Umbilical cord (tissue), 2 donors: ENCODE measurements at places on chromosomes 7 and 10. TPM values are rescaled to one million over a fixed set of nuclear protein-coding genes. Genes with fewer than 3 reads are reported as not detected.
A peak's percentile ranks its signal among the peaks of the same experiment; 100 is the strongest.

Gene GPNMB
- 77.5 TPM for total RNA-seq

DNA sequence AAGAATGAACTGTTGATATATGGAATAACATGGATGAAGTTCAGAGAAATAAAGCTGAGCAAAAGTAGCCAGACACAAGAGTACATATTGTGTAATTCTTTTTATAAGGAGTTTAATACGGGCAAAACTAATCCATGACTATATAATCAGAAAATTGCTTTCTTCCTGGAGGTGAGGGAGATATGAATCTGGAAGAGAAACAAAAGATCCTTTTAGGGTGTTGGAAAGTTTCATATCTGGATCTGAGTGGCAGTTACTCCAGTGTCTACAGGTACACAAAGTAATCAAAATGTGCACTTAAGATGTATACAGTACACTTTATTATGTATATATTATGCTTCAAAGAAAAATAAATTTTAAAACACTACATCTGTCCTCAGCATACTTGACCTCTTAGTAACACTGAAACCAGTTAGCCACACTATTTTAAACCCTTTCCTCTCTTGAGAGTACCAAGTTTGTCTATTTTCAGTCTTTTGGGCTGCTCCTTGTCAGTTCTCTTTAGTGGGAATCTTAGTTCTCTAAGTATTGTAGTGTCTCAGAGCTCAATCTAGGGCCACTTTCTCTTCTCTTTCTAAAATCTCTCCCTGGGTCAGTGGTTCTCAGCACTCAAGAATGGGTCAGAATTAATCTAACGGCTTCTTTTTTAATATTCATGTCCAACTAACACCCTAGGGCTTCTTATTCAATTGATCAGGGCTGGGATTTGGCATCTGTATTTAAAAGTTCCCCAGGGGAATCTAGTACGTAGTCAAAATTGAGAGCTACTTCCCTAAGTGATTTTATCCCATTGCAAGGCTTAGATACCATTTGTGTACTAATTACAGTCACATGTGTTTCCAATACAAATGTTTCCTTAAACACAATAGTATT is 4.3 kb upstream of the LIPF start:
- no peak for DNase-seq

Gene TFPI2
- total RNA-seq, result 27.7 TPM

DNA sequence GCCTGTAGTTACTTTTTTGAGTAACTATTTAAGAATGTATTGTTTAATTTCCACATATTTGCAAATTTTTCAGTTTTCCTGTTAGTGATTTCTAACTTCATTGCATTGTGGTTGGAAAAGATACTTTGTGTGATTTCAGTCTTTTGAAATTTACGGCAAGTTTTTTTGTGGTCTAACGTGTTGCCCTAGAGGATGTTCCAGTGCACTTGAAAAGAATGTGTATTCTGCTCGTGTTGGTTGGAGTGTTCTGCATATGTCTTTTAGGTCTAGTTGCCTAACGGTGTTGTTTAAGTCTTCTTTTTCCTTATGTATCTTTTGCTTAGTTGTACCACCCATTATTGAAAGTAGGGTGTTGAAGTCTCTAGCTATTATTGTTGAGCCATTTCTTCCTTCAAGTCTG is 59.7 kb downstream of the LCOR start:
- no peak for DNase-seq

DNA sequence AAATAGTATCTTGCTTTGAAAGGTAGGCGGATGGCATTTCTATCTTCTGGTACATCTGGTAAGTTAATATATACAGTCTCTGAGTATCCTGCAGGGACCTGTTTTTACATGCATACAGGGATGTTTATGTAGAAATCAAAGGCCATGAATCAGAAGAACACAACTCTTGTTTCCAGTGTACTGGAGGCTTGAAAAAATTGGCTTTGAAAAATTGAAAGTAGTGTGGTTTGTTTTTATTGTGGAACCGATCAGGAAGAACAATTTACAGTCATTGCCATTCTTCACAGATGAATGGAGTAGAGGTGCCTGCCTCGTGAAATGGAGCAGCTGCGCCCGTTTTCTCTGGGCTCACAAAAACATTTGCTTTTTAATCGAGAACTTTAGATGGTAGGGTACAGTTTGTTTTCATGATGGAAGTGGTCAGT is 54.0 kb upstream of the RPA3 start:
- DNase-seq, result peak; percentile 61

Gene GRM3
- 1.7 TPM for total RNA-seq

- DNase-seq, result peak; percentile 86
These were observed 23.6 kb upstream of the PFKP start for GRCh38 chr10:3043512-3044368.

DNA sequence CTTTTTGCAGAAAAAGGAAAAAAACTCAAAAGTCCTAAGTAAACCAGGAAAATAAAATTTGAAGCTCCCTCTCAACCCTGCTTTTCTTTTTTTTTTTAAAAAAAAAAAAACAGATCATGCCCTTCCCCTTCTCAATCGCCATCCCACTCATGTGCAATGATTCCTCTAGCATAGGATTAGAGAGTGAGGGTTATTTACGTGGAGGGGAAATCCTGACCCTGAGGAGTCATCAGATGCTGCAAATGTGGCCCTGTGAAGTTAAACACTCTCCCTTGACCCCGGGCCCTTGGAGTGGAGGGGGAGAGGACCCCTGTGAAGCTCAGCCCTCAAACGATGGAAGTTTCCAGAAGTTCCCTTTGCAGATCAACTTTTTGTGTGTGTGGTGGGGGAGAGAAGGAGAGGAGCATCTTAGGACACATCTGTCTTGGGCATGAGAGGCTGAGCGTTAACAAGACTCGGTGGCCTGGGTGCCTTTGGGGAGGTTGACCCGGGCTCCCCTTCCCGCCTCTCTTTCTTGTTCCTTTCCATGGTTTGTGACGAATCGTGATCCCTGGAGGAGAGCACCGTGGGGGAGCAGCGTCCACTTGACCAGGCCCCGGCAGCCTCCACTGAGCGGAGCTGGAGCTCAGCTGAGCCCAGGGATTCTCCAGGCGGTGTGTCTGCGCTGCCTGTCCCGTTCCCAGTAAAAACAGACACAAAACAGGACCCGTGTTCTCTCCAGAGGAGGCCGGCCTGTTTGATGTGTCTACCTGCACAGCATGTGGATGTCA is 1.5 kb upstream of the SHH start:
- DNase-seq, result no peak

Gene SLC16A12
- total RNA-seq, result 2.2 TPM

Gene FANK1
- 4.3 TPM for total RNA-seq
